Stimulated activated CD8-positive, alpha-beta memory T cell treated with anti-CD3 and anti-CD28 coated beads, Interleukin-4, amount 100 ng/mL, for 4 hours (primary cell): ENCODE measurements at places on chromosomes 4 and X.

GRCh38 chrX:11965436-11965835 is 172.8 kb upstream of the FRMPD4 start:
- no peak for DNase-seq

GRCh38 chr4:45004847-45005565 is 278.6 kb upstream of the GNPDA2 start:
- DNase-seq: no peak

GRCh38 chr4:85477534-85477933 is 2.6 kb downstream of the ARHGAP24 start:
- DNase-seq: no peak

GRCh38 chrX:101370888-101371504 is 15.0 kb downstream of the BTK start:
- DNase-seq: no peak

- DNase-seq: no peak
Measured at GRCh38 chr4:185748901-185749390, 63.0 kb downstream of the SORBS2 start.

GRCh38 chrX:6225288-6225910 is 3.3 kb downstream of the NLGN4X start:
- no peak for DNase-seq

GRCh38 chr4:15451181-15451865 is 18.4 kb upstream of the CC2D2A start:
- DNase-seq: no peak

DNA sequence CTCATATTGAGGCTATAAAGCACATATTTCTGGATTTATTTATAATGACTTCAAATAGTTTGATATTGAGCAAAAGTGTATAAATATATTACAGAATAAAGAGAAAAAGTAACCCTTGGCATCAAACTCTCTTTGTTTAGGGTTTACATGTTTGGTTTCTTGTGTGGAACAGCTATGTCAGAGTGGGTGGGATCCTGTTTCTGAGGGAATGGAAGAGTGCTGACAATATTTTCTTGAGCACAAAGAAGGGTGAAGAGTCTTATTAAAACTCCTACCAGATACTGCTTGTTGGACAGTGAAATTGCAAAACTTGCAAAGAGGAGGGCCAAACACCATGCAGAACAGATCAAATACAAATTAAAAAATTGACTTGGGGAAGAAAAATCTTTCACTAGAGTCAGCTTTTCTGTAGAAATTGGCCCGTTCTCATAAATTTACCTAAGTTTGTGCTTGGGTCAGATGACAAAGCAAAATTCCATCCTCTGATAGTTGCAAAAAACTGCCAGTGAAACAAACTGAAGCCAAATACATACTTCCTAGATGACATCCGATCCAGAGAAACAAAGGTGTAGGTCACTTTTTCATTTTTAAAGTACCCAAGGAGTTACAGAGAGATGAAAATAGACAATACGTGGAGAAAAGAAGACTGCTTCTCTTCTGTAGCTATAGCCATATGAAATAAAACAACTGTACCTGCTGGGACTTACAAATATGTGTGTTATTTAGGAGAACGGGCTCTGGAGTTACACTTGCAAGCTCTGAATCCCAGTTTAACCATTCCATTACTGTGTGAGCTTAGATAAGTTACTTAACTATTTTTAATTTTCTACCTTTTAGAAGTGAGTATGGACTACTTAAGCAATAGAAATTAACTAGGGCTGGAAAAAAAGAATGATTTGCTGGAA is 133.3 kb downstream of the MAML3 start:
- DNase-seq: no peak

GRCh38 chr4:3740256-3740655 is 25.9 kb upstream of the ADRA2C start:
- no peak for DNase-seq

DNA sequence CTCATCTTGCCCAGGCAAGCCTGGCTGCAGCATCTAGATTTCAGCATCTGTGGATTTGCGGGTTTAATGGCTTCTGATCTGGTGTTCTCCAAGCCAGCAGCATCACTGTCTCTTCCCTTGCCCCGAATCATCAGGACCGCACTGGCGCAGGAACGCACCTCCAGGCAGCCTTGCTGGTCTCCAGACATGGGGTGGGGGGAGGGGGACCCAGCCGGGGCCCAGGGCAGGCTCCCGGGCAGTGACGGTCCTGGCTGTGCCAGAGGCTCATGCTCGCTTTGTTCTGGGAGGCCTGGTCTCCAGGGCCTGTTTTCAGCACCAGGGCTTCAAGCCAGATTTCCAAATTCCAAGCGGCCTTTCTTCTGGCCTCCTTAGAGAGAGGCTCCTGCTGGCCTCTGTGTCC is 4.9 kb downstream of the CFAP99 start:
- DNase-seq: no peak
